ENCODE measurements at places on chromosomes 5 and 9.

DNA sequence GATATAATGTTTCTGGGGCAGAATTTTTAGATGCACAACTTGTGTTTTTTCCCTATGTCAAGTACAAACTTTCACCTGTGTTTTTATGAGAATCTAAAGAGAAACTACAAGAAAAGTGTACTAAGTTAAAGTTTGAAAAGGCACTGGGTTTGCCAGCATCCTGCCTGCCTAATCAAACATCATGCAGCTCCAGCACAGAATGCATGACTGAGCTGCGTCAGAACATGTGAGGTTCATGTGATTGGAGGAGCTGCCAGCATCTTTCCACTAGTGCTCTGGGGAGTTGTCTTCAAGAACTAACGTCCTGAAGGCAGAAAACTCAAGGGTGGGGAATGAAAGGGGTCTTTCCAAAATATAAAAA, 46.1 kb upstream of the RIC1 start:
- DNase-seq: no peak

GRCh38 chr5:115796656-115797055, 19.8 kb downstream of the CDO1 start:
- DNase-seq: no peak

- DNase-seq: no peak
These were observed 464.7 kb upstream of the KLF4 start for GRCh38 chr9:107954312-107954711.

- DNase-seq: no peak
These were observed 19.3 kb downstream of the BRD9 start for GRCh38 chr5:873328-873727.

DNA sequence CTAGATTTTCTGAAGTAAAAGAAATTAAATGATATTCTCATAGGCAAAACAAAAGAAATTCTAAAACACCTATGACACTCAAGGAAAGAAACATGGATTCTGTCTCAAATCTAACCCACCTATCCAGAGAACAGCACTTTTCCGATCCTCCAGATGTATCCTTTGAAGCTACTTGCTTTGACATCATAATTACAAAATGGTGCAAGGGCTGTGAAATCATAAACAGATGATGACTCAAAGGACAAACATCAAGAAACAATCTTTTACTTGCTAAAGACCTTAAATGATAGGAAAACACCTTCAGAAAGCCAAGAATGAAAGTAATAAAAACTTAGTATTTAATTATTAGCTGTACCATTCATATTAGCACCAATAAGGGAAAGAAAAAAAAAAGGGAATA, 202.6 kb downstream of the DENND1A start:
- no peak for DNase-seq

DNA sequence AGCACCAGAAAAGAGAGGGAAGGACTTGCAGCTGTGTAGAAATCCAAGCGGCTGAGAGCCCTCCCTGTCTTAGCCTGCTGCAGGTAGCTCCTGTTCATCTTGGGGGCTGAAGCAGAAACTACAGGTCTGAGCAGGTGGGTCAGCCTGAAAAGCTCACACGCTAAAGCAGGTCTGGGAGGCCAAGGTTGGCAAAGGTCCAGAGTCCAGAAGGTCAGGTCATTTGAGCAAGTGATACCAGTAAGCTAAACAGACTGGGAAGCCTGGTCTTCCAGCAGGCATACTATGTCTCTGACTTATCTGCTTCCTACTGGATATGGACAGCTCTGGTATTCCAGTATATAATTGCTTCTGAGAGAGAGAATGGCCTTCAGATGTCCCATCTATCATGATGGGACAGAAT, 26.2 kb downstream of the PTCD2 start:
- no peak for DNase-seq

GRCh38 chr9:104774831-104775573, 11.1 kb downstream of the NIPSNAP3B start:
- no peak for DNase-seq

- peak; percentile 22 for DNase-seq
These were observed 193.8 kb upstream of the ZNF618 start for GRCh38 chr9:113682297-113682771.
